ENCODE measurements at places on chromosomes 12 and 14.

- peak; percentile 90 for DNase-seq
These were observed 12.8 kb downstream of the ZFHX2 start for GRCh38 chr14:23538785-23539184.

GRCh38 chr12:25615119-25615518, 62.0 kb upstream of the LMNTD1 start:
- no peak for DNase-seq

DNA sequence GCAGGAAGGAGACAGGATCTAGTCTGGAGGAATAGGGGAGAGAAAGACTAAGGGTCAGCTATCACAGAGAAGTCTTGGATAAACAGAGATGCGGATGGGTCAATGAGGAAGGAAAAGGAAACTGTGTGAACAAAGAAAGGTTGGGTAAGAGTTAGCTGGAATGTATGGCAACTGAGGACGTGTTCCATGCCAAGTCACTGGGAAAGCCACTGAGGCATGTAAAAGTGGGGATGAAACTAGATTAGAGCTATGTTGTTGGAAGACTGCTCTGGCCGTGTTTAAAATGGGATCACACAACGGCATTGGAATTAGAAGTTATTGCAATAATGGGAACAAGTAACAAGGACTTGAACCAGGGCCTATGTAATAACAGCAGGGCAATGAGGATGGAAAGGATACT, 3.9 kb upstream of the NR2C1 start:
- DNase-seq, result no peak

DNA sequence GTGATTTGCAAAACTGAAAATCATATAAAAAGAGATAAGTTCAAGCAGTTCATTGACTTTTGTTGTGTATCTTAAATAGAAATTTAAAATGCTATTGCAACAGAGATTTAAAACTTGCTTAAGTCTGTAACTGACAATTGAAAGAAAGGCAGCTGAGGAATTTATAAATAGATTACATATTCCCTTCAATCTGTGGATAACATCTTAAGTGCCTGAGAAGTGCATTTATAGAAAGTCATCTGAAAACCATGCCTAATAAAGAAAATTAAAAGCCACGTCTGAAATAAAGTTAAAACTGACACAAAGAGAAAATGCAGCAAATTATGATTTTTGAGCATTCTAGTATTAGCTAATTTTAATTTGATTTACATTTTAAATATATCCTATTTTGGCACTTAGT, 479.8 kb downstream of the MDGA2 start:
- no peak for DNase-seq

DNA sequence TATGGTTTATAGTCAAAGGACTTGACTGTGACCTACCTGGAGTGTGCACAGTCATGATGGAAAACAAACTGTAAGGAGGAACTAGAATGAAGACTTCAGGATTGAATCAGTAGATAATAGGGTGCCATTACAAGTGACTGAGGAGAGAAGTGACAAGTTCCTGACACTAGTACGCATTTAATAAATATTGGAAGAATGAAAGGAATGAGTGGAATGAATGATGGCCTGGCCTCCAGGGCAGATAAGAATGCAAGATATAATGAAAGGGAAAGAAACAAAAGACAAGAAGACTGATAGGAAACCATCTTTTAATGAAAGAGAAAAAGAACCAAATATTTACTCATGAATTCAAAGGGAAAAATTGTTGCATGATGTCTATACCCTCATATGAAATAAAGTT, 44.7 kb upstream of the NEDD1 start:
- no peak for DNase-seq

- DNase-seq, result no peak
These were observed 76.0 kb downstream of the WDR20 start for GRCh38 chr14:102215576-102216250.

- DNase-seq, result no peak
These were observed 331.6 kb upstream of the STXBP6 start for GRCh38 chr14:25381498-25381897.

DNA sequence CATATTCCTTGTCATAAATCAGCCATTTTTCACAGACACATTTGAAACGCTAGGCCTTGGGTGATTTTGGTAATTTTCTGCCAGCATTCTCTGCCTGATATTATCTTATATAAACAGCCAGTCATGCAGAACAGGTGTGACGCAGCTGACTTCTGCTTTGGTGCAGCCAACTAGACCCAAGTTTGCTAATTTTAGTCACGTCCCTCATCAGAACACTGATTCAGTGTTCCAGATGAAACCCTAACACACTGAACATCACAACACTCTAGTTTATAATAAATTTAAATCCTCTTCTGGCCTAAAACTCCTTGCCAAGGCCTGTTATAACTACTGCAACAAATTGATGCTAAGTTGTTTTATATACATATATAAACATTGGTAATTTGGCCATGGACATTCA, 386.1 kb downstream of the SEC23A start:
- DNase-seq, result peak; percentile 57

GRCh38 chr14:62759796-62760195, 285.5 kb downstream of the KCNH5 start:
- no peak for DNase-seq

All from spinal cord (tissue), 10 donors.